Stimulated activated CD8-positive, alpha-beta memory T cell treated with anti-CD3 and anti-CD28 coated beads, Interleukin-4, amount 100 ng/mL, for 4 hours (primary cell): ENCODE measurements at places on chromosomes 11 and 22.

DNA sequence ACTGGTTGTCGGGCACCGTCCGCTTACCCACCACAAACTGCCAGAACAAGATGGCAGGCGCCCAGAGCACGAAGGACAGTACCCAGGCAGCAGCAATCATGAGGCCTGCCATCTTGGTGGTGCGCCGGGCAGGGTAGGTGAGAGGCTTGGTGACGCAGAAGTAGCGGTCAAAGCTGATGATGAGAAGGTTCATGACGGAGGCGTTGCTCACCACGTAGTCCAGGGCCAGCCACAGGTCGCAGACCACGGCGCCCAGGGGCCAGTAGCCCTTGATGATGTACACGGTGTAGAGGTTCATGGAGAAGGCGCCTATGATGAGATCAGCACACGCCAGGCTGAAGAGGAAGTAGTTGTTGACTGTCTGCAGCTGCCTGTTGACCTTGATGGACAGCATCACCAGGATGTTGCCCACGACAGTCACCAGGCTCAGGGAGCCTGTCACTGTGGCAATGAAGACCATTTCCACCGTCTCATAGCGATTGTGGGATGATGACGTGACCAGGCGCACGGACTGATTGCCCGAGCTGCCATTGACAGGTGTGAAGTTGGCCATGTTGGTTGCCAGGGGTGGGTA is 4.6 kb downstream of the MDK start:
- no peak for DNase-seq

DNA sequence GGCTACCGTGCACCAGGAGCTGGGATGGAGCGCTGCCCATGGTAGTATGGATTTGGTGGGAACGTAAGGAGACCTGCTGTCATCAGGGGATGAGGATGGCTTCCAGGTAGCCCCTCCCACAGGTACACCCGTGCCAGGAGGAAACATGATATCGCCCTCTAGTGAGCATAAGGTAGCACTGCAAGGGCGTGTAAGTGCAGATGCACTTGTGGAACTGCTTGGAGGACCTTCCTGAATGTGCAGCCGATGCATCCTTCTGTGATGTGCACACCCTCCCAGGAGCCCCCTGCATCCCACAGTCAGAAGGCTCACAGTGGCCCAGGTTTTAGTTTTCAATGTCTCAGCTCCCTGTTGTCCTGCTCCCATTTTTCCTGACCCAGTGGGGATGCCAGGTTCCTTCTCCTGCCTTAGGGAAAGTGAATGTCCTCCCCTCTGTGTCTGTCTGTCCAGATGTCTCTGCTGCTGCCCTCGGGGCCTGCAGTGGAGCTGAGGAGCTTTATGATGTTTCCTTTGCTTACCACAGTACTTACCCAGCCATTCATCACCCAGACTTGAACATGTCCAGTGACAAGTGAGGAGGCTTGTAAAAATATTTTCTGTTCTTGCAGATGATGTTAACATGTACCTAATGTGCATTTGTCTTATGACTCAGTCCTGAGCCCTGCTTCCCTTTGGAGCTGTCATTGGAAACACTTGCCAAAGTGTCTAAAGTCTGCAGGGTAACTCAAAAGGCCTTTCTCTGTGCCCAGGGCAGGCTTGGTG is 49.2 kb downstream of the DBX1 start:
- DNase-seq: no peak

DNA sequence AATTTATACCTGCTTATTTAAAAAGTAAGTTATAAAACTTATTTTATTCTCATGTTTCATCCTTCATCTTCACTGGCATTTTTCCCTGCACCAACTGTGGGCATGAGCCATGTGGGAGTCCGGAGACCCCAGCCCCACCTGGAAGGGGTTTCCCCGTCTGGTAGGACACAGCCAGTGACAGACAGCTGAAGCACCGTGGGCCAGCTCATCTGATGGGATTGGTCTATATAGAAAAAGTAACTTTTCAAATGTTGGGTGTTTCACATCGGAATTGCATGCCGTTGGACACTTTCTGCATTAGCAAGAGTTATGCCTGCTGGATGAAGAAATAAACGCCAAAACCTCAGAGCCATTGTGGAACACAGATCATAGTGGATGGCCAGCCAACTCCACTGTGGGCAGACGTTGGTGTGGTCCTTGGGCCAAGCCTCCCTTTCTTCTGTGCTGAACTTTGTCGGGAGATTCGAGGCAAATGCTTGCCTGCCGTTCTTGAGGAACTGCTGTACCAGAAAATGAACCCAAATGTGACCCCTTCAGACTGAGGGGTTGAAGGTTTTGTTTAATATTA is 1329.3 kb downstream of the TBC1D22A start:
- DNase-seq: no peak

DNA sequence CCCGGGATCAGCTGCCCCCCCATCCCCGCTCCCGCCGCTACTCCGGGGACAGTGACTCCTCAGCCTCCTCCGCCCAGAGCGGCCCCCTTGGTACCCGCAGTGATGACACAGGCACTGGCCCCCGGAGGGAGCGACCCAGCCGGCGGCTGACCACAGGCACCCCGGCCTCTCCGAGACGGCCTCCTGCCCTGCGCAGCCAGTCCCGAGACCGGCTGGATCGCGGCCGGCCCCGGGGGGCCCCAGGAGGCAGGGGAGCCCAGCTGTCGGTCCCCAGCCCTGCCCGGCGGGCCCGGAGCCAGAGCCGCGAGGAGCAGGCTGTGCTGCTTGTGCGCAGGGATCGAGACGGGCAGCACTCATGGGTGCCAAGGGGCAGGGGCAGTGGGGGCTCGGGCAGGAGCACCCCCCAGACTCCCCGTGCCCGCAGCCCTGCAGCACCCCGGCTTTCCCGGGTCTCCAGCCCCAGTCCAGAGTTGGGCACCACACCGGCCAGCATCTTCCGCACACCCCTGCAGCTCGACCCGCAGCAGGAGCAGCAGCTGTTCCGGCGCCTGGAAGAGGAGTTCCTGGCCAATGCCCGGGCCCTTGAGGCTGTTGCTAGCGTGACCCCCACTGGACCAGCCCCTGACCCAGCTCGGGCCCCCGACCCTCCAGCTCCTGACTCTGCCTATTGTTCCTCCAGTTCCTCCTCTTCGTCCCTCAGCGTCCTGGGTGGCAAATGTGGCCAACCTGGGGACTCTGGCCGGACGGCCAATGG is 3.9 kb downstream of the RASL10A start:
- DNase-seq: no peak

- DNase-seq: no peak
Observed at GRCh38 chr11:27720277-27720830, 20.1 kb upstream of the BDNF start.

GRCh38 chr11:129612447-129612961 is 203.1 kb upstream of the TMEM45B start:
- no peak for DNase-seq

GRCh38 chr11:86676533-86677154 is 4.2 kb upstream of the ME3 start:
- no peak for DNase-seq

DNA sequence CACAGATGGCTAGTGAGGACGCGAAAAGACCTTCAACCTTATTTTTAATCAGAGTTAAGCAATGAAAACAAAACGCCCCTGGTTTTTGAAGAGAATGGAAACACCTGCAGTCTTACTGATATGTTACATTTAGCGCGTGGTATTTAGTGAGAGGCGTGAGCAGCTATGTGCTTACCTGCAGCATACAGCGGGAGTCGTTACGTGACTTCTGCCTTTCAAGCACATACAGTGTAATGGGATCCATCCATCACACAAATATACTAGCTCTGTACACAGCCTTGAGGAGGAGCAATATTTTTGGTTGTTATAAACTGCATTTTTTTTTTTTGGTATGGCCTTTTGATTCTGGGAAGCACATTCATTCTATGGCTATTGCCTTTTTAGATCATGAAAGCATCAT is 5.5 kb downstream of the KRTAP5-2 start:
- DNase-seq: no peak

- DNase-seq: no peak
Observed at GRCh38 chr22:43449205-43449830, 37.5 kb downstream of the MPPED1 start.

DNA sequence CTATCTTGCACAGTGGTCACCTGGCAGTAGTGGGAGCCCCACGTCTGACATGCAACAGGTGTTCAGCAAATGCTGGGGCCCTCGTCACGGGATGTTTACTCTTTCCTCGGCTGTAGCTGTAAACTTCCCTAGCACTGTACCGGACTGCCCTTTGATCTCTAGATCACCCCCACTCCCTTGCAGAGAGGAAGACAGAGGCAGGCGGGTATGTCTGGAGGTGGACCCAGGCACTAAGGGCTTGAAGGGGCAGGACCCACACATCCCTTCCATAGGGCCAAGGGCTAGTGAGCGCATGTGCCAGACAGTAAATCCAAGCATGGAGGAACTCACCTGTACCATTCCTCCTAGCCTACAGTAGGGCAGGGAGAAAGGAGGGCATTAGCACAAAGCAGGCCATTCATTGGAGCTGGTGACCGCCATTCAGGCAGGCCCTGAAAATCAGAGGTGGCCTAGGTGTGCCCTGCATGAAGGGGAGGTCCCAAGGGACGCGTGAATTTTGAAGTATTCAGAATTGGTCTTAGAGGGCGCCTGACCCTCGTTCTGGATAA is 1.9 kb upstream of the SMTN start:
- no peak for DNase-seq

GRCh38 chr11:132123854-132124835 is 753.7 kb downstream of the NTM start:
- no peak for DNase-seq

DNA sequence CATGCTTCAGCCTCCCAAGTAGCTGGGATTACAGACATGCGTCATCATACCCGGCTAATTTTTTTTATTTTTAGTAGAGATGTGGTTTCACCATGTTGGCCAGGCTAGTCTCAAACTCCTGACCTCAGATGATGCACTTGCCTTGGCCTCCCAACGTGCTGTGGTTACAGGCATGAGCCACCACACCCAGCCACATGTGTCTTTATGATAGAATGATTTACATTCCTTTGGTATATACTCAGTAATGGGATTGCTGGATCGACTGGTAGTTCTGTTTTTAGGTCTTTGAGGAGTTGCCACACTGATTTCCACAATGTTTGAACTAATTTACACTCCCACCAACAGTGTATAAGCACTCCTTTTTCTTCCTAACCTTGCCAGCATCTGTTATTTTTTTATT is 276.2 kb downstream of the METTL15 start:
- DNase-seq: no peak

- no peak for DNase-seq
Observed at GRCh38 chr22:33909075-33909458, 11.2 kb downstream of the LARGE1 start.

- no peak for DNase-seq
Observed at GRCh38 chr11:27701355-27702105, 1.3 kb upstream of the BDNF start.

GRCh38 chr11:21628641-21629040 is 564.2 kb upstream of the ANO5 start:
- DNase-seq: no peak

DNA sequence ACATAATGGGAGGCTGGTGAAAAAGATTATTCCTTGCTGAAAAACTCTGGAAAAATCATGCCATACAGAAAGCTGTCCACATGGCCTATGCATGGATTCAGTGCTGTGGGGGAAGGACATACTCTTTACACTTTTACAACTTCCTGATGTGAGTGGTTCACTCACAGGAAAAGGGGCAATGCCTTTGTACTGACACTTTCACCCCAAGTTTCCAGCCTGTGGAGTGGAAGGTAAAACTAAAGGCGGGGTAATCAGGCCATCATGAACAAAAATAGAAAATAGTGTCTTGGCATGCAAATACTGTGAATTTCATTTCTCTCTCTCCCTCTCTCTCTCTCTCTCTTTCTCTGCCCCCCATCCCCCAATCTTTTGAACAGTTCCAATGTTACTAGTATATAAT is 281.8 kb downstream of the ETS1 start:
- no peak for DNase-seq

- DNase-seq: no peak
Observed at GRCh38 chr11:11382858-11383532, 29.9 kb upstream of the CSNK2A3 start.

DNA sequence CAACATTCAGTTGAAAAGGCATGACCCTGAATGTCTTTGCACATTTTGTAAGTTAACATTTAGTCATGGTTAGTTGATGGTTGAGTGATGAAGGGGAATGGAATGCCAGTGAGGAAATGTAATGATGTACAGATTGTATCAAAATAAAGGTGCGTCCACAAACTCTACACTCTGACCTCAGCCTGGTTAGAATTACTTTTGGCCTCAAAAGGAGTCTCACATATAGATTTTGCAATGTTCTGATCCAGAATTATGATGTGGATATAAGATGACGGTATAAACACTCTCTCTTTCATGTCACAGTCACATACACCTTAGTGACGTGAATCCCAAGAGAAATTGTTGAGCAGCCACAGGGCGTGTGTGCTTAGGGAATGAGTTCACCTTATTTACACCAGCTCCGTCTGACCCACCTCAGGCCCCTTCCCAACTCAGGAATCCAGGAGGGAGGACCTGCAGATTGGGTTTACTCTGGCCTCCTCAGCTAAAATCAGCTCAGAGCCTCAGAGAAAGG is 100.1 kb downstream of the RDX start:
- DNase-seq: no peak

DNA sequence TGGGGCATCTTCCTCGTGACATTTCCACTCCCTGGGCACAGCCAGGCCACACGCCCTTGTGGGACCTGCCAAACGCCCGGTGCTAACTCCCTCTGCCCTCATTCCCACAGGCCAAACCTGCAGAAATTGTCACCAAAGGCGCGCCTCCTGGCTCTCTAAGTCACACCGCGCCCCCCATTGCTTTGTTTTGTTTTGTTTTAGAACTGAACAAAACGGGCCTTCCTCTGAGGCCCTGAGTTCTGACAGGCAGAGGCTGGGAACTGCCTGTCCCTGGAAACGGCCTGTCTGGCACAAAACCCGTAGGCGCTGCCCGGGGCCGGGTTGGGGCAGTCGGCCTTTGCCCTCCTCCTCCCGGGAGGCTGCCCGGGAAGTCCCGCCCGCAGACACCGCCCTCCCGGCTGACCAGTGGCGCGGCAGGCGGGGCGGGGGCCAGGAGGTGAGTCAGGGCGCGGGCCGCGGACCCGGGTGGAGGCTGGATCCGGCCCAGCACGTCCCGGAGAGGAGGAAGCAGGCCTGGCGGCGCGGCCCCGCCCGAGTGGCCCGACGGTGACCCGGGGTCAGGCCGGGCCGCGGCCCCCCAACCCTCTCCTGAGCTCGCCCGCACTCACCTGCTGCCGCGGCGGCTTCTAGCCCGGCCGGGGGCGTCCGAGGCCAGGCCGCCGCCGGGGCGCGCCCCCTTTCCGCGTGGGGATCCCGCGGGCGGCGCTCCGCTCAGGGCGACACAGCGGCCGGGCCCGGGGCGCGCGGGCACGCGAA is 465 bp downstream of the SUN2 start:
- no peak for DNase-seq

- no peak for DNase-seq
Observed at GRCh38 chr11:69241844-69242243, 52.1 kb upstream of the MYEOV start.

GRCh38 chr11:32500001-32500400 is 64.7 kb upstream of the WT1 start:
- no peak for DNase-seq
